Stimulated activated CD4-positive, alpha-beta T cell treated with anti-CD3 and anti-CD28 coated beads, TNF-alpha, amount 100 ng/mL, for 48 hours (primary cell): ENCODE measurements at places on chromosomes 5 and 9.

GRCh38 chr5:28408186-28408585 is 1369.8 kb upstream of the CDH9 start:
- no peak for DNase-seq

DNA sequence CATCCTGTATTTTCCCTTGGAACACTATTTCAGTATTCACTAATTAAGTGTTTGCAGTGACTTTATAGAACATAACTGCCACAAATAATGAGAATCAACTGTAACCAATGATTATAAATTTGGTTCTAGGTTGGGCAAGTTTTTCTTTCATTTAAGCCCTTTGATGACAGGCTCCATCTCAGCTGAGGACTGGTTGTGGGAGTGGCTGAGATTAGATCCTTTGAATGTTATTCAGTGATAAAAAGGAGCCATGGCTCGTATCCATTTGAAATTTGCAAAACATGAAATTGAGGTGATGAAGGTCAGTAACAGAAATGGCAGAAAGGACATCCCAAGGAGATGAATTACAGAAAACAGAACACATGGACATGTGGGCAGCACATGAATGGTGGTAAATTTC is 138.1 kb upstream of the PCA3 start:
- DNase-seq, result no peak

GRCh38 chr5:149585910-149586309 is 4.6 kb downstream of the ARHGEF37 start:
- DNase-seq, result no peak

DNA sequence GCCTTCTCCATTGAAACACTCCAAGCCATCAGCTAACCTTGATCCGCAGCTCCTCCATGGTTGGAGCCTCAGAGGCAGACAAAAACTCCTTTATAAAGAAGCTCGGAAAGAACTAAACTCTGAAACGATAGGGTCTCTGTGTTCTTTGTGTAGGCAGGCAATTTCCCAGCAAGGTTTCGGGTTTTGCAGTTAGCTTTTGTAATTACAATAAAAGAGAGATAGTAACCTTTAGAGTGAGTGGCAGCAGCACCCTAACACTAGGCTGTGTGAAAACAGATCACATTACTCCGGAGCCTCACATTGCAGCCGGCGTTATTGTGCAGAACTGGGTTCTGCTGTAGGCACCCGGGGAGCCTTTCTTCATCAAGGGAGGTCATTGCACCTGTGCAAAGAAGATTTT is 115.8 kb upstream of the MAP3K1 start:
- no peak for DNase-seq

GRCh38 chr5:181149806-181150733 is 2.7 kb downstream of the OR2V2 start:
- no peak for DNase-seq

- DNase-seq, result no peak
Measured at GRCh38 chr5:16493261-16493660, 27.7 kb upstream of the ZNF622 start.

DNA sequence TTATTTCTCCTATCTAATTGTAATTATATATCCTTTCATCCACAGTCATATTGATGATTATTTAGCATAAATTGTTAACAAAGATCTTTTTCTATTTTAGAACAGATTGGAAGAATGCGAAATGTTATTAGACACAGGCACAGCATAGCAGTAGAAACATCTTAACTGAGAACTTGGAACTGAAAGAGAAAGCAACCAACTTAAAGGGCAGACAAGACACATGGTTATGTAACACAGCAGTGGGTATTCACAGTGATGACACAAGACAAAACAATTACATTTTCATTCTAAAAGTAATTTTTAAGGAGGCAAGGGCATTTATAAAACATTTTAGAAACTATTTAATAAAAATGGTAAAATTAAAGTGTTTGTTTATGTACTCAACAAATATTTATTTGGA is 57.7 kb upstream of the MEF2C start:
- DNase-seq, result no peak

DNA sequence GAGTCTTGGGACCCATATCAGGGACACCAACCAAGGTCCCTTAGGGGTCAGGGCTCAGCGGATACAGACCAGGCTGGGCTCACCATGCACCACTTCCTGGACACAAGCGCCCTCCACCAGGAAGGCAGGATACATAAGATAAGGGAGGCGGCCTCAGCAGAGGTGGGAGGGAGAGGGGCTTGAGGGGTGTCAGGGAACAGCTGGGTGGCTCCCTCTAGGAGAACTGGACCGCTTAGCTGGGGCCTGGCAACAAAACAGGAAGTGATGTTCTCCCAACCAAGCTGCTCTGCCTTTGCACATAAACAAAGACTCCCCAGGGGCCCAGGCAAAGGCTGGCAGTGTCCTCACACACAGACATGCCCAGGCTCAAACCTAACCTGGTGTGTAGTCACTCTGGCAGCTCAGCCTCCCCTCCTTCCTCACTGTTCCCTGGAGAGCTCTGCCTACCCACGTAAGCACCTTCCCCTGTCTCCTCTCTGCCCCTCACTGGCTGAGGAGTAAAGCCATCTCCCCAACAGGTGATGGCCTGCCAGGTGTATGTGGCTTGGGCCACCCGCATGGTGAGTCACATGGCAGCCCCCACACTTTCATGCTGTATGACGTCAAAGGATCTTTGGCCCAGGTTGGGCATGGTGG is 5.8 kb upstream of the BICD2 start:
- no peak for DNase-seq

- no peak for DNase-seq
Measured at GRCh38 chr9:123065196-123065595, 31.7 kb downstream of the GPR21 start.

DNA sequence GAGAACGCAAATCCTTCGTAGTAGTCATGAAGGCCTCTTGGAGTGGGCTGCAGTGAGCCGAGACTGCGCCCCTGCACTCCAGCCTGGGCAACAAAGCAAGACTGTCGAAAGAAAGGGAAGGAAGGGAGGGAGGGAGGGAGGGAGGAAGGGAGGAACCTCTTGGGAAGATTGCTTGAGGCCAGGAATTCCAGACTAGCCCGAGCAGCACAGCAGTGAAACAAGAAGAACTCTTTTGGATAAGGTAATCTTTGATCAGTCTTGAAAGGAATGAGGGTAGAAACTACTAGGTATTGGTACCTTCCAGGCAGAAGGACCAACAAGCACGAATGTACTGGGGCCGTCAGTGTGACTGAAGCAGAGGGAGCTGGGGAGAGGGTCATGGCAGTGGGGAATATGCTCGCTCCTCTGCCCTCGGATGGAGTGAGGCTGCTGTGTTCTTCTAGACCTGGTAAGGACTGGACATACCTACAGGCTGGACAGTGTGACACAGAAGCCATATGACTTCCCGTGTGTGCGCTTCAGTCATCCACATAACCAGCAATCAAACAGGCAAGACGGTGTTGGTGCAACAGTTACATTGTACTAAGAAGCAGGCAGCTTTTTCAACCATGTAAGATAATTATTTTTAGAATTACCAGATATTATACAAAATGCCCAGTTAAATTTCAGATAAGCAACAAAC is 45.2 kb downstream of the P4HA2 start:
- DNase-seq, result no peak

GRCh38 chr5:125604104-125604503 is 819.1 kb upstream of the GRAMD2B start:
- DNase-seq, result no peak

GRCh38 chr9:36945999-36946398 is 88.1 kb downstream of the PAX5 start:
- no peak for DNase-seq

DNA sequence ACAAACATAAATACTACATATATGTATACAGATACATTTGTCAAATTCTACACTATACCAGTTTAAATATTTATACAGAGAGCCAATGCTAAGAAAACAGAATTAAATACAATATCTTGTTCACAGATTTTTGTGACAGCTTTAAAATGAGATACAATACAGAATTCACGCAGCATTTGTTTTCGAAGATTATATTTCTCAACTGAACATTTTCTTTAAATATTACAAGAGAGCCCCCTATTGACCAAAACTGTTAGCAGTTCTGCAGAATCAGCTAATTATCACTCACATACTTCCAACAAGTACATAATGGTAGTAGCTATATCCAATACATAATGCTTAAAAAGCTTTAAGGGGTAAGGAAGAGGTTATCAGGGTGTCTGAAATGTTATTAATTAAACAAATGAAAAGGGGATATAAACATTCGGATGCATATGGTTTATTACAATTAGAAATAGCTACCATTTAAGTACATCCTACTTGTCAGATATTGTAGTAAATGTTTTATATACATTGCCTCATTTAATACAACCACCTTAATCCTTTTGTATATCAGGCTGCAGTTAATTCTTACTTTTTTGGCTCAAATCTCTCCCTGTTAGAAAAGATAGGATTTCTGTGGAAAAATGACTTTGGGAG is 31.7 kb downstream of the ZDHHC21 start:
- DNase-seq, result no peak

DNA sequence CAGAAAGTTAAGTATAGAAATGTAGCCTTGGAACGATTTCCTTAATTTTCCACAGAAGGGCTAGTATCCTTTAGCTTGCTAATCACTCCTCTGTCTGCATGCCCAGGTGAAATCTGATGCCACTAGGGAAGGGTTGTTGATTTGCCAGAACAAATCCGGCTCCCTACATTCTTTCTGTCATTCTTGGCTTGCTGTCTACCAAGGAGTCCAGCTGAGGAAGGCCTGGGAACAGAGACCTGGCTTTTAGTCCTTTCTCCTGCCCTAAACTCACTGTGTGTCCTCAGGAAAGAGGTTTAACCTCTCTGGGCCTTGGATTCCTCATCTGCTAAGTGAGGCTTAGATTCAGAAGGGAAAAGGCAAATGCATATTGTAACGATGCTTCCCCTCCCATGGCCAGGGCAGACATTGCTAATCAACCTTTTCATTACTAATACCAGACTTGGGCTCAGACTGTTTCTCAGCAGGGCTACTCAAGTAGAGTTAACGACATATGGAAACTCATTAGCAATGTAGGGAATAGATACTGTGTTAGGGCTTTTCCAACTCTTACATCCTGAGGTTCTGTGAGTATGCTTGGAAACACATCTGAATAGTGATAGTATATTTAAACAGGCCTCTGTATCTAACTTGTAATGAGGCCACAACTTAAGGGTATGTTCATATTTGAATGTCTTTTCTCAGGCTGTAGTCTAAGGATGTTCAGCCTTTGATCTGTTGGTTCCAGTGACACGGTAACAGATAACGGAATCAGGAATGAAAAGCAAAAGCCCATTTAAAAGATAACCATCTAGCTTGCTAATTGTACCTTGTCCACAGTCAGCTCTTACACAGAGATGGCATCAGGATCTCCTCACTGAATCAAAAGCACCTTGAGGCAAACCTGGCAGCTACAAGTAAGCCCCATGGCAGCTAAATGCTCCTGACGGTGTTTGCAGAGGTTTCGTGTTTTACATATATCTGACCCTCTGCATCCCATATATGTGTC is 4.1 kb downstream of the GALNT10 start:
- DNase-seq, result no peak

DNA sequence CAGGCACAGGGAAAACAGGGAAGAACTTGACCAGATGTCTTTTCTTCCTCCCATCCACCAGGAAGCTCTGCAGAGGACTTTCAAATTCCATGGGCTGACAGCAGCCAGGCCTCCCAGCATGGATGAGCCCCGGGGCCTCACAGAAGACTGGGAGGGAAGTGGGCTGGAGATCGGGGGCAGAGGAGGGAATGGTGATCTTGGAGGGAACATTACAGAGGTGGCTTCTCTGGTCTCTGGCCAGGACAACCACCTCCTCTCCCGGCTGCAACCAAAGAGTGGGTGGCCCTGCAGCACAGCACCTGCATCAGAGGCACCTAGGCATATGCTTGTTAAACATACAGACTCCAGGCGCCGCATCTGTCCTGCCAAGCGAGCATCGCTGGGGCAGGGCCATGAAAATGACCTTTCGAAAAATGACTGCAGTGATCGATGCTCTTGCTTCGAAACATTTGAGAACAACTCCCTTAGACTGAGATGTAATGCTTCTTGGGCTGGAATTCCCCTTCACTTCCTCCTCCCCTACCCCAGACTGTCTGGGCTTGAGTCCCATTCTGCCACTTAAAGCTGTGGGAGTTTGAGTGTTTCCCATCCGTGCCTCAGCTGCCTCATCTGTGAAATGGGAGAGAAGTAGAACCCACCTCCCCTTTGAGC is 68.7 kb upstream of the UNC5A start:
- no peak for DNase-seq

DNA sequence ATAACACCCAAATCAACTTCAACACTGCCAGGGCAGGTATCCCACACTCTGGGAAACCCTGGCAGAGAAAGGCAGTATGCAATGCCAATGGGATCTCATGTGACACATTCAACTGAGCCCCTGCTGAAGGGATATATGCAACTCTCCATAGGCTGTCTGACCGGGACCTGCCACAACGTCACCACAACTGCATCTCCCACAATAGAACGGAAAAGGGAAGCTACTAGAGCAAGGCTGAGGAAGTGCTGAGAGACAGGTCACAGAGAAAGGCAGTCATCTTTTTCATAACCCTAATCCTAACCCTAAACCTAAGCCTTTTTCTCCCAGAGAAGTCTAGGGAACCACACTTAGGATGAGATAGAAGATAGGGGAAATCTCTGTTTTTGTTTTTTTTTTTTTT is 345.9 kb upstream of the CD180 start:
- DNase-seq, result no peak

DNA sequence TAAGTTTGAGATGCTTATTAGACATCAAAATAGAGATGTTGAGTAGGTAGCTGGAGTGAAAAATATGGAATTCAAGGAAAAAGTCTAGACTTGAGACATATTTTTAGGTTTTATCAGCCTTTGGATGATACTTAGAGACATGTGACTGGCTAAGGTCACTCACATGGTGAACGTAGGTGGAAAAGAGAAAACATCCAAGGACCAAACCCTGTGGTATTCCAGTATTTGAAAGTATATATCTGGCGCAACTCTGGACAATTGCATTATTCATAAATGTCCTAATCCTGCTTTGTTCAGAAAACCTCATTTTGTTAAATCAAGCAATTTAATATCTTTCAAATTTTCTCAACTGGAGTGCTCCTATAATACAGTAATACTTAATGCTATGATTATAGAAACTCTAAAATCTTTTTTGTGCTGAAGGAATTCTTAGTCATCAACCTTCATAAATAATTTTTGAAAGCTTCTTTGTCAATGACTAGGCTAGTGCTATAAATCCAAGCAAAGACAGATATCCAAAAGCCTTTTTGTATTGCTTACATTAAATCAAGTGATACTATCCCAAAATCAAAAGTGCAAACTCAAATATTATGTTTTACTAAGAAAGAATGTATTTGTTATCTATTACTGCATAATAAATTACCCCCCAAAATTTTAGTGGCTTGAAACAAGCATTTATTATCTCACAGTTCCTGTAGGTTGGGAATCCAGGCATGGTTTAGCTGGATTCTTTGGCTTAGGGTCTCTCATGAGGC is 452.0 kb downstream of the ENC1 start:
- DNase-seq, result no peak

DNA sequence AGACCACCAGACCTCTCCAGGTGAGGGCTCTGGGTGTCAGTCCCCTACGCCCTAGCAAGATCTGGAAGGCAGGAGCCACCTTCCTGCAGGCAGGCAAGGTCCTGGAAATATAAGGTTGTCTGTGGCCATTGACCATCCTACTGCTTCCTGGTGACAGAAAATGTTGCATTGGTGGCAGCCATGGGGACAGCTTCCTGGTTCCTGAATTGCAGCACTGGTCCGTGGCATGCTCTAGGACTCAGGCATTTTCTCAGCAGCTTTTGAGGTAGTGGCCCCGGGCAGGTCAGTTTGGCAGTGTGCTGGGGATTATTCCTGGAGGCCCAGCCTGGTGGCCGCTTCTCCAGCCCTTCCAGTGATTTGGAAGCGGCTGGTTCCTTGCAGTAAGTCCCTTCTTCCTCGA is 36.6 kb upstream of the KCNMB1 start:
- DNase-seq, result no peak

- no peak for DNase-seq
Measured at GRCh38 chr5:169954786-169955185, 25.5 kb downstream of the INSYN2B start.
